ENCODE measurements at places on chromosomes 6 and 20. TPM values are rescaled to one million over a fixed set of nuclear protein-coding genes. Genes with fewer than 3 reads are reported as not detected.

GRCh38 chr6:75211920-75212590 lies 6.2 kb upstream of the COL12A1 start:
- no peak for DNase-seq
- H3K4me3 ChIP-seq = no peak overlapping the region
- no peaks in the 10 kb centered on the region for H3K36me3 ChIP-seq
- H3K27me3 ChIP-seq = peaks cover 43% of the 10 kb centered on the region
- peaks cover 25% of the 10 kb centered on the region for H3K4me1 ChIP-seq
- no peak overlapping the region for H3K27ac ChIP-seq

DNA sequence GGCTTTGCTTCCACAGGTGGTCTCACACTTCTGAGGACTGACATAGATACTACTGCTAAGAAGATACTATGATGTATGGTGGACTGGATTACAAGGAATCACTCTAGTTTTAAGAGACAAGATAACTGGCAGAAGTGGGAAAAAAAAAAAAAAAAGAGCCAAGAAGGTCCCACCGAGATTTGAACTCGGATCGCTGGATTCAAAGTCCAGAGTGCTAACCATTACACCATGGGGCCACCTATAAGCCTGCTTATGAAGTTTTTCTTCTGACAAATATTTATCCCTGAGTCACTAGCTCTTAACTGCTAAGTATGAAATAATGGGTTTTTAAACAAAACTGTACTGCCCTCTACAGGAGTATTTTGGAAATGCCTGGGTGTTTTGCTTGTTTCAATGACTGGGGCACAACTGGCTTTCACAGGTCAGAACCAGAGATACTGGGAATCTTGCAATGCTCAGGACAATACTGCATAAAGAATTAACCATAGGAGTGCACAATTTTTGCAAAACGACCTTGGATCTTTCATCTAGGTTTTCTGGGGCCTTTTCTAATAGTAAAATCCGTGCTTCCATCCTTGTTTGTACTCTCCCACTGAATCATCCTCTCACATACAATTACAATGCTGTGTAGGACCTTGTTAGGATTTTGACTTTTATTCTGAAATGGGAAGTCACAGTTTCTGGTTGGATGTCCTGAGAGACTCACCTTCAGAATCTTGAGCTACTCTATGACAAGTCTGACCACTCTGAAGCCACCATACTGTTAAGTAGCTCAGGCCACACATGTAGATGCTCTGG lies 116.3 kb downstream of the OR2B2 start:
- peak overlapping the region; percentile 8 for H3K27ac ChIP-seq
- peak; percentile 48 for DNase-seq
- peaks cover 47% of the 10 kb centered on the region for H3K4me1 ChIP-seq
- no peaks in the 10 kb centered on the region for H3K36me3 ChIP-seq
- H3K4me3 ChIP-seq = no peak overlapping the region

DNA sequence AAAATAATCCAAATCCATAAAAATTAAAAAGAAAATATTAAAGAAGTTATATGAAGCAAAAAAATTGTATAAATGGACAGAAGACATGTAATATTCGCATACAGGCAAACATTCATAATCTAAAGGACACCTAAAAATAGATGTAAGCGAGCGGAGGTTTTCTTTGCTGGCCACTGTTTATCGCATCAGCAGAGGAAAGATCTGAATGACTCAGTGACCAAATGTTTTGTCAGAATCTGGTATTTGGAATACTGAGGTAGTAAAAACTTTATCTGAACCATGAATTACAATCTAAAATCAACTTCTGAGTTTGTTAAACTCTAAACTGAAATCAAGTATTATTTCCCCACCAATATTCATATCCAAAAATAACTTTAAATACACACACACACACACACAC lies 7.8 kb downstream of the TSPYL4 start:
- no peaks in the 10 kb centered on the region for H3K27me3 ChIP-seq
- peaks cover 12% of the 10 kb centered on the region for H3K36me3 ChIP-seq
- no peak overlapping the region for H3K27ac ChIP-seq
- DNase-seq = no peak
- H3K4me3 ChIP-seq = no peak overlapping the region

GRCh38 chr6:35093783-35094182 lies 47.4 kb downstream of the TCP11 start:
- no peaks in the 10 kb centered on the region for H3K36me3 ChIP-seq
- no peaks in the 10 kb centered on the region for H3K4me1 ChIP-seq
- peaks cover 13% of the 10 kb centered on the region for H3K27me3 ChIP-seq
- no peak overlapping the region for H3K4me3 ChIP-seq
- DNase-seq = no peak

DNA sequence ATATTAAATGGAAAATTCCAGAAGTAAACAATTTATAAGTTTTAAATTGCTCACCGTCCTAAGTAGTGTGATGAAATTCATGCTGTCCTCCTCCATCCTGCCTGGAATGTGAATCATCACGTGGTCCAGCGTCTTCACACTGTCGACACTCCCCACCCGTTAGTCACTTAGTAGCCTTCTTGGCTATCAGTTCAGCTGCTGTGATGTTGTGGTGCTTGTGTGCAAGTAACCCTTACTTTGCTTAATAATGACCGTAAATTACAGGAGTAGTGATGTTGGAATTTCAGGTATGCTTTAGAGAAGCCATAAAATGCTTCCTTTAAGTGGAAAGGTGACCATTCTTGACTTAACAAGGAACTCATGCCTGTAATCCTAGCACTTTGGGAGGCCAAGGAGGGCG lies 25.2 kb downstream of the RIOK1 start:
- H3K4me1 ChIP-seq = peaks cover 7% of the 10 kb centered on the region
- H3K27ac ChIP-seq = no peak overlapping the region
- H3K4me3 ChIP-seq = no peak overlapping the region

DNA sequence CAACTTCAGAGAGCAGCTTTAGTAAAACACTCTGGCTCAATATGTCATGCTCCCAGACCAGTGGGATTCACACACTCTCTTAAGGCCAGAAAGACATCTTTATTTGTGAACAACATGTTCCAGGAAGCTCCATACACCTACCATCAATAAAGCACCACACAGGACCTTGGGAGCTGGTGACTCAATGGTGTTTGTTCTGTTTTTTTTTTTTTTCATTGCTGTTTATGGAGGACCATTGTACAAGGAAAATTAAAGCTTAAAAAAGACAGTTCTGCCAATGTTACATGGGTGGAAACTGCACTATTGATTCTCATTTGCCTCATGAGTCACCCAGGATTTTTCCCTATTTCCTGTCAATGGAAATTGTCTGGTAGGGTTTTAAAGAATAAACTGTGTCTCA lies 36.3 kb upstream of the TENT5A start:
- no peaks in the 10 kb centered on the region for H3K36me3 ChIP-seq
- no peak for DNase-seq
- no peak overlapping the region for H3K27ac ChIP-seq

The ZFP57 gene
- 2.6 TPM for total RNA-seq

DNA sequence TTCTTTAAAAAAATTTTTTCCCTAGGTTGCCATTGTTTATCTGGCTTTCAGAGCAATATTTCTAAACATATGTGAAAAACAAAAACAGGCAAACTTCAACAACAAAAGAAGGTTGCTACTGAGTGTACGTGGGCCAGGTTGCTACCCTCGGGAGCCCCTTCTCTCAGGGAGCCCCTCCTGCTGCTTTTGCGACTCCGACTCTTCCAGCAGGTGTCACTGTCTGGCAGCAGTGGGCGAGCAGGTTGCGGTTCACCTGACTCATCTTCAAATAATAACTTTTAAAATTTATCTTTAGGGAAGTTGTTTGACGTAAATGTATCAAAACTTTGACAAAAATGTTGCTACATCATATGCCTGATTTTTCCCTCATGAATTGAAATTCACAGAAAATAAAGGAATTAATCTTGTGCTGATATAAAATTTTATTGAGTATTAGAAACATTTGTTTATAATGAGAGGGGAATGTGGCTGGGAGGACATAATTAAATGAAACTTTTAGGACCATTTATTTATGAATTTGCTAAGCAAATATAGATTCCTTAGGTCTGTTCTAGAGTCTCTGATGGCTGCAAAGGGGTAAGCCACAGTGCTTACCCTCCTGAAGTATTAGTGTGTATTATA lies 138.8 kb downstream of the HIVEP1 start:
- H3K4me3 ChIP-seq = no peak overlapping the region
- peaks cover 13% of the 10 kb centered on the region for H3K36me3 ChIP-seq
- H3K27me3 ChIP-seq = no peaks in the 10 kb centered on the region
- peaks cover 25% of the 10 kb centered on the region for H3K4me1 ChIP-seq

DNA sequence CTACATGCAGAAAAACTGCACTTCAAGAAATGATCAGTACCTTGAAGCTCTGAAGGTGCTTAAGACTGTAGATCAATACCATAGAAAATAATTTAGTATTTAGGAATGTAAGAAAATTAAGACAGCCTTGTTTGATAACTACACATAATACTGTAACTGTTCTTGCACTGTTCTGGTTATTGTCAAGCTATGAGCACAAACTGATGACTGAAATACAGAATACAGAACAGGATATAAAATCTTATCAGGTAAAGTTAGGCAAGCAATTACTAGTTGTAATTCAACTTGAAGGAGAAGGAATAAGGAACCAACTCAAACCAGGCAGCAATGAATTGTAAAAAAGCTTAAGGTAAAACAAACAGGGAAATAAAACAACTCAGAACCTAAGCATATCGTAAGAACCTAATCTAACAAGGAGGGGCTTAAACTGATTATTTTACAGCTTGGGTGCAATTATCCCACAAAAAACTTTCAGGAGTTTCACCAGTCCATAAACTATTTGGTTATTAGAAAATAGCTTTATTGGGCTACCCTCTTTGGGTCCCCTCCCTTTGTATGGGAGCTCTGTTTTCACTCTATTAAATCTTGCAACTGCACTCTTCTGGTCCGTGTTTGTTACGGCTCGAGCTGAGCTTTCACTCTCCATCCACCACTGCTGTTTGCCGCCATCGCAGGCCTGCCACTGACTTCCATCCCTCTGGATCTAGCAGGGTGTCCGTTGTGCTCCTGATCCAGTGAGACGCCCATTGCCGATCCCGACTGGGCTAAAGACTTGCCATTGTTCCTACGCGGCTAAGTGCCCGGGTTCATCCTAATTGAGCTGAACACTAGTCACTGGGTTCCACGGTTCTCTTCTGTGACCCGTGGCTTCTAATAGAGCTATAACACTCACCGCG lies 97.7 kb downstream of the ATG5 start:
- no peak for DNase-seq
- no peak overlapping the region for H3K4me3 ChIP-seq
- H3K36me3 ChIP-seq = peaks cover 19% of the 10 kb centered on the region
- H3K27ac ChIP-seq = no peak overlapping the region
- no peaks in the 10 kb centered on the region for H3K27me3 ChIP-seq

The OTOR gene
- total RNA-seq = not detected

The RAET1L gene
- not detected for total RNA-seq

DNA sequence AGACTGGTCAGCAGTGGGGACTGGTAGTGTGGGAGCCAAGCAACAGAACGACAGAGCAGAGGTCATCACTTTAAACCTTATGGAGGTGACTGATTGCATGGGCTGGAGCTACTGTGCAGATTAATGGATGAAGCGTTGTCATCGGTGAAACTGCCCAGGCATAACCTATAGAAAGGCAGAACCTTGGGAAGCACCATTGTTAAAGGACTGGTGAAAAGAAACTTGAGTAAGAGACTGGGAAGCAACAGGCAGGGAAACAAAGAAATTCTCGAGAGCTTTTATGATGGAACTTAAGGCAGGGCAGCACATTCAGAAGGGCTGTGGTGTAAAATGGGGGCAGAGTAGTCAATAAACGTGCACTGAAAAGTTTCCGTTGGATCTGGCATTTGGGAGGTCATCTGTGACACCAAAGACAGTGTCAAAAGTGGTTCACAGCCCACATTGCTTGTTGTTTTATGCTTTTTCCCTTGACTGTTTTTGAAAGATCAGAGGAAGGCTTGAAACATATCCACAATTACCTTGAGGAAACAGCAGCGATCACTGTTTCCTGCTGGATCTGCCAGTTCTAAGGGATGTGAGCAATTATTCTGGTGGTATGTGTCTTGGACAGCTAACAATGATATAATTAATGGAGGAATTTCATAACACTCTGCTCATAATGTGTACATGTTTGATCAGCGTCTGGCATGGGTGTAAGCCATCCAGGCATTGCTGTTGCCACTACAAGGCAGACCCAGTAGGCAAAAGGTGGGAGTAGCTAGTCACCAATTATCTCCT lies 62.7 kb downstream of the LRRC1 start:
- no peak overlapping the region for H3K4me3 ChIP-seq
- DNase-seq = no peak
- H3K36me3 ChIP-seq = no peaks in the 10 kb centered on the region

DNA sequence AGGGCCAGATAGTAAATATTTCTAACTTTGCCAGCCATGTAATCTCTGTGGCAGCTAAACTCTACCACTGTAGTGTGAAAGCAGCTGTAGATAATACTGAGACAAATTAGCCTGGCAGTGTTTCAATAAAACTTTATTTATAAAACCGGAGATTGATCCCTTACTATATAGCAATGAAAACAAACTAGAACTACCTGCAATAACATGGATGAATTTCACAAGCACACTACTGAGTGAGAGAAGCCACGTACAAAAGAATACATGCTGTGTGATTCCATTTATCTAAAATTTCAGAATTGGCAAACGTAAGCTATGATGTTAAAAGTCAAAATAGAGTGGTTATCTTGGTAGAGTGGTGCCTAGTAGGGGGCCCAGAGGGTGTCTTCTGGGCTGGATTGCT lies 198.7 kb upstream of the SGK1 start:
- H3K36me3 ChIP-seq = peaks cover 12% of the 10 kb centered on the region
- peaks cover 31% of the 10 kb centered on the region for H3K4me1 ChIP-seq
- H3K27me3 ChIP-seq = no peaks in the 10 kb centered on the region
- no peak overlapping the region for H3K4me3 ChIP-seq
- DNase-seq = no peak

The CLPSL1 gene
- total RNA-seq = not detected

GRCh38 chr6:81655696-81656095 lies 96.8 kb downstream of the TENT5A start:
- no peaks in the 10 kb centered on the region for H3K36me3 ChIP-seq
- no peaks in the 10 kb centered on the region for H3K4me1 ChIP-seq
- H3K27me3 ChIP-seq = no peaks in the 10 kb centered on the region
- no peak overlapping the region for H3K27ac ChIP-seq

- peak; percentile 19 for DNase-seq
- H3K36me3 ChIP-seq = peaks cover 43% of the 10 kb centered on the region
- peaks cover 39% of the 10 kb centered on the region for H3K4me1 ChIP-seq
- no peaks in the 10 kb centered on the region for H3K27me3 ChIP-seq
- peak overlapping the region; percentile 80 for H3K27ac ChIP-seq
Observed at GRCh38 chr6:166998256-166999144, 697 bp upstream of the CEP43 start.

DNA sequence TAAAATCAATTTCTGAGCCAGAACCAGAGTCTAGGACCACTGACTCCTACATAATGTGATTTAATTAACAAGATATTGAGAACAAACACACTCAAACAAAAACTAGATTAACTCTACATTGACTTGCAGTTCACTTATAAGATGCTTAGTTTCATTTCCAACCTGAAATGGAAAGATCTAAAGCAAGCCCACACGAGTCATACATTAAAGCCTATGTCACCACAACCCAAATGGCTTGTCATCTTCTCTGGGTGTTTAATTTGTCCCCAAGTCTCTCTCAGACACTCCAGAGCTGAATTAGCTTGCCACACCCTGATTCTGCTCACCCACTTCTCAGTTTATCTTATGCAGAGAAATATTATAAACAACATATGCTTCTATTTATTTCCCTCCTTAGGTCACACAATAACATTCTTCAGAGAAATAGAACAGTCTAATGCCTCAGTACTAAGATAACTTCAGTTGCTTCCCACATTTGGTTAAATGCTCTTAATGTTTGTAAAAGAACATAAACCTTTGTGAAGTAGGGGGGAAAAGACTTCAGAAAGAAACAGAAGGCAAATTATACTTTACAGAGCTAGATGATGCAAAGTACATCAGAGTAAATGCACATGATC lies 8.8 kb upstream of the FBXO30 start:
- no peaks in the 10 kb centered on the region for H3K27me3 ChIP-seq
- no peak for DNase-seq
- H3K36me3 ChIP-seq = no peaks in the 10 kb centered on the region
- H3K4me3 ChIP-seq = no peak overlapping the region
